HTR-8/SVneo (cell line): ENCODE measurements at places on chromosomes 12 and 14.

DNA sequence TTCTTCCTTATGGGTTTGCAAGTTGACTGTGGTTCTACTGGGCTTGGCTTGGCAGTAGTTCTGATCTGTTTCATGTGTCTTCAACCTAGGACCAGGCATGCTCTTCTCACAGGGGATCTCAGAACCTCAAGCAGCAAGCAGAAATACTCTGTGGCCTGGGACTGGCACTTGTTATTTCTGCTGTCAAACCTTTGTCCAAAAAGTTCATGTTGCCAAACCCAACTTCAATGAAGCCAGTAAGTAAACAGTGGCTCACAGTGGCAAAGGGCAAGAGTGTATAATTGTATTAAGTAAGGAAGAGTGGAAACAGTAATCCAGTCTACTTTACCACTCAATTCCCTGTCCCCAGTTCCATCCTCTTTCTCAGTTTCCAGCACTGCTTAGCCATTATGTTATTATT, 15.7 kb upstream of the HMGA2 start:
- no peak for DNase-seq

DNA sequence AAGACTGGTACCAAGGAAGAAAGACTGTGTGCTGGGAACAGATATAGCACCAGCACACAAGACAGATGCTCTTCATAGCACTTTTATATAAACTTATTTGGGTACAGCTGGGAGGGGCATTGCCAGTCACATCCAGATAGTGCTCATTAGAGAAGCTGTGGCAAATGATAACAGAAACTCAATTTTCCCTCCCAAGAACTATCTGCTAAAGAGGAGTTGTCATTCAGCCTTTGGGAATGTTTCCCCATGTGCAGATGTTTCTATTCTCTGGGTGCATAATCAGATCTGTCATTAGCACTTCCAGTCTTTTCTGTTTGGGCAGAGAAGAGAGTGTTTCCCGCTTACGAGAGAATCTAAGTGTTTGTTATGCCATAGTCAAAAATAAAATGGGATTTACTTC, 714.9 kb upstream of the MDGA2 start:
- no peak for DNase-seq

- DNase-seq = no peak
Measured at GRCh38 chr14:88089445-88089844, 84.5 kb downstream of the GPR65 start.

GRCh38 chr14:94584591-94585280, 3.5 kb downstream of the SERPINA5 start:
- DNase-seq = no peak

- DNase-seq = no peak
Measured at GRCh38 chr12:39467432-39467870, 24.5 kb upstream of the KIF21A start.

DNA sequence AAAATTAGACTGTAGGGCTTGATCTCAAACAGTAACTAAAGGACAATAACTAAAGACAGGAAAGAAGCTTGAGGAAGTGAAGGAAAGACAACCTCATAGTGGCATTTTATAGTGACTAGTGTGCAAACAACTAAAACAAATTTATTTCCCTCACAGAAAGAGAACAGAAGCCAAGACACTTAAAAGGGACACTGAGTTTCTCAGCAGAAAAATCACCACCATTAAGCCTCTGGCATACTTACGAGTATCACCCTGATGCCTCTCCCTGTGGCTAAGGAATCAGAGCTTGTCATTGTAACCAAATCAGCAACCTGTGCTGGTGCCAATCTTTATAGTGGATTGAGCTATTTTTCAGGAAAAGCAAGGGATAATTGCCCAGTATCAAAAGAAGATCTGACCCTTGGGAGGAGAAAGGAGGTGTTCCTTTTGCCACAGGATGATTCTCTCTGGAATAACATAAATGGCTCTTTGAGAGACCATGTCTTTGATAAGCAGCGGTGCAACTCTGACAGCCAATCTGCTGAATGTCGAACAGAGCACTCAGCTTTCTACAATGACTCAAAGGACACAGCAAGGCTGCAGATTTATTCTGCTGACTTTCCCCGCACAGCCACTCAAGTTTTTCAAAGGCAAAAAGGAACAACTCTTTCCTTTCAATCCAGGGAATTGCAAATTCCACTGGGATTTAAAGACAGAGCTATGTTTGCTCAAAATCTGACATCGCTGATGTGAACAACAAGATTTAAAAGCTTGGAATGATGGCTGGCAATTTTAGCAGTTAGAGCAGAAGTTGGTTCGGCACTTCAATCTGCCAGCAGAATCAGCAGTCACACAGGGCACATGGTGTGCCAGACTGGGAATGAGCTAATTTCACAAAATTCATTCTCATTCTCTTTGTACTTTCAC, 34.6 kb downstream of the ATF7 start:
- no peak for DNase-seq

DNA sequence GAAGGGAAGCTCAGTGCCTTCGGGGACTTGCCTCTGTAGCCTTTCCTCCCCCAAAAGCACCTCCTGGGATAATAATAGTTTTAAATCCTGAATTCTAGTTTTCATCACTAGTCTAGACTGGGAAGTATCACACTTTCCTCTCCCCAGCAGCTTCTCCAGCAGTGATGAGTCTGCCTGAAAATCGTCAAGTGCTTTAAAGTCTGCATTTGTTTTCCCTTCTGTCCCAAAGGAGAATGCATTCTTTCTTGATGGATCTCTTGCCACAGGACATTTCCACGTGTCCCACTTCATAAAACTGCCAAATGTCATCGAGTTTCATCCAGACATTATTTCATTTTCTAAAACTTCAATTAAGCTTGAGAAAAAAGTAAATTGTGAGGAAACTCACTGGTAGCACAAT, 15.0 kb downstream of the CSRP2 start:
- no peak for DNase-seq

DNA sequence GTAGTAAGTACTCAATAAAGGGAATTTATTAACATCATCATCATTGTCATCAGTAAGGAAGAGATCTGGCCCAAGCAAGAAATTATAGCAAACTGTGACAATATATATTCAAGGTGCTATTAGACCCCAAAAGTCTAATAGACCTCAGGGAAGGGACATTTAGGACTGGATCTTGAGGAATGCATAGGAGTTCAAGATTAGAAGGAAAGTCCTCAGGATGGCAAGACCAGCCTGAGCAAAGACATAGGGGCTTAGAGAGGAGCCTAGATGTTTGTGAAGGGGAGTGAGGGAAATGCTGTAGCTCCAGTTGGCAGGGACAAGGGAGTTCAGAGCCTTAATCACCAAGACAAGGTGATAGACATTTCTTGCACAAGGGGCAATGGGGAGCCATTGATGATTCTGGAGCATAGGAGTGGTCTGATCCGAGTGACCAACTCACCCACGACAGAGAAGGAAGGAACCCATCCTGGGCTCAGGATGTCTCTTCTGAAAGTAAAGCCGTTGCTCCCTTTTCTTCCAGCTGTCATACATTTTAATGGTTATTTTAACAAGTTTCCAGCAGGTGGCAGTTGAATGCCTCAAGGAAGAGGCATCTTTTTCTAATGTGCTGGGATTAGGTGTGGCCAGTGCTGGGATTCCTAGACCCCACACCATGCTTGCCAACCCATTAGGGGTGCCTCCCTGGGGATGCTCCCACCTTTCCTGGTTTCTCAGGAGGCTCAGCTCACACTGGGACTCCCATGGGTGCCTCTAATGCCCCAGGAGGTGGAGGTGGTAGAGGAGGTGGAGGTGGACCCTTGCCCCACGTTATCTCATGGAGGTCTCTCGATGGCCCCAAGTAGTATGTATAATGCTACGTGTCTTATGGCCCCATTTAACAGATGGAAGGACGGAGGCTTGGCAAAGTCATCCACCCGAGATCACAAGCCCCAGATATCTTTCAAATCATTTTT, 37.8 kb downstream of the PHETA1 start:
- peak; percentile 72 for DNase-seq

DNA sequence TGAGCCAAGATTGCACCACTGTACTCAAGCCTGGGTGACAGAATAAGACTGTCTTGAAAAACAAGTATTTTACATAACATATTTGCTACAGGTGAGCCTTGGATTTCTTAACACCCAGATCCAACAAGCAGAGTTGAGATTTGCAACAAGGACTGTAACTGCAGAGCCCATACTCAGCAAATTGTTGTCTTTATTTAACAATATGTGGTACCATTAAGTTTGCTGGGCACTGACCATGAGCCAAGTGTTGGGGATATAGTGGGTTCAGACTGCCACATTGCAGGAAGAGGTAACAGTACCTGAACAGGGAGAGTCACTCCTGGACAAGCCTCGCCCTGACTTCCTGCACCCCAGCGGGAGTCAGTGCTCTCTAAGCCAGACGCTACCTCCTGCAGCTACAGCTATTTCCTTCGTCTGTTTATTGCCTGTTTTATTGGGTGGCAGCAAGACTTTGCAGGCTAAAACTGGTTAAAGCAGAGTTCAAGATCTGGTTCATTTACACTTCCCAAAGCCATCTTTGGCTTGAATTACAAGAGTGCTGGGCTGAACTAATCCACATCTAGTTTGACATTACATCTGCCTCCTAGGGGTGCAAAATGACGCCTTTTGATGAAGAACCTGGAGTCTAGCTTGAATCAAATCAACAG, 12.5 kb downstream of the AHSA1 start:
- no peak for DNase-seq

DNA sequence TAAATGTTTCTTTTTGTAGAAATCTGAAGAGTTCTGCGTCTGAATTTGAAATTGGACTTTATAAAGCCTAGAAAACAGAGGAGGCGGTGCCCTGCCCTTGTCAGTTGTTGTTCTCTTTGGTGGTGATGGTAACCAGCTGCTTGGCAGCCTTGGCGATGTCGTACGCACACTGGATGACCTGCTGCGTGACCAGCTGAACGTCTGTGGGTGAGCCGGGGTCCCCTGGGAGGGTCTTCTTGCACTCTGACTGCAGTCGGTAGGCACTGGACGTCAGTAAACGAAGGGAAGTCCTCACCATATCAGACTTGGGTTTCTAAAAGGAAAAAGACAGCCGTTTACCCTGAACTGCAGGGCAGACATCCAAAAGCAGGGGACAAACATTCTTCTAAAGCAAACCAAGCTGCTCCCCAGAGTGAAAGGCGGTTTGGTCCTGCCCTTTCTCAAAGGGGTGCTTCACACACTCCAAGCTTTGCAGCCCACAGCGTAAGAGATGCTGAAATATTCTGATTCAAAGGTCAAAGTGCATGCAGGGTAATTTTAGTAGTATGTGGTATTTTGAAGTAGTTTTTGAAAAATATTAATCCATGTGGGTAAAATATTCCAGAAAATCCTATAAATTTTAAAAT, 32.9 kb downstream of the TCHP start:
- no peak for DNase-seq

- peak; percentile 64 for DNase-seq
Measured at GRCh38 chr12:58148405-58148804, 207.0 kb downstream of the ATP23 start.

DNA sequence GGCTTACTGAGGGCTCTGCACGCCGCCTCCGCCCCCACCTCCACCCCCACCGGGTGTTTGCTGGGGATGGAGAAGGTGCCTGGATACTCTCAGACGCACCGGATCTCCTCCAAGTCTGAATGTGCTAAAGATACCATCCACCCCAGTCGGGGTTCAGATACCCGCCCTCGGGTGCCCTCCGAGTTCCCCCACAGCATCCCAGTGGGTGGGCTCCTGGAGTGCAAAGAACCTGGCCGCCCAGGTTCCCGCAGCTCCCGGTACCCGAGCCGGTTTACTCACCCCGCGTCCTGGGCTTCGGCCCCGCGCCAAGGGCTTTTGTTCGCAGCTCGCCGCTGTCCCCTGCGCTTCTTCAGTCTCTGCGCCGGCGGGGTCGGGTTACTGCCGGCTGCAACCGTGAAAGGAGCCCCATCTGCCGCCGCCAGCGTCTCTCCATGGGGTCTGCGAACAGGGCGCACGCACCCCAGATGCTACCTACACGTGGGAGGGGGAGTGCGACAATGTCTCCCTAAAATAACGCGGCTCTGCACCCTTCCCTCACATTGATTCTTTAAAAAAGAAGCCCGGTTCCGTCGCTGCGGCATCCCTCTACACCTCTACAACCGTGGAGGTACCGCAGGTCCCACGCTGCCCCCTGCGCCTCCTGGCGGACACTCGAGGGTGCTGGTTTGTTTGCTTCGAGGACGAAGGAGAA, at the start of gene CCDC177:
TSS of gene CCDC177 (minus strand) at position 609 of the 691 bp plus-strand sequence. CDS start 1,249 bp downstream, outside the sequence.
- peak; percentile 95 for DNase-seq

DNA sequence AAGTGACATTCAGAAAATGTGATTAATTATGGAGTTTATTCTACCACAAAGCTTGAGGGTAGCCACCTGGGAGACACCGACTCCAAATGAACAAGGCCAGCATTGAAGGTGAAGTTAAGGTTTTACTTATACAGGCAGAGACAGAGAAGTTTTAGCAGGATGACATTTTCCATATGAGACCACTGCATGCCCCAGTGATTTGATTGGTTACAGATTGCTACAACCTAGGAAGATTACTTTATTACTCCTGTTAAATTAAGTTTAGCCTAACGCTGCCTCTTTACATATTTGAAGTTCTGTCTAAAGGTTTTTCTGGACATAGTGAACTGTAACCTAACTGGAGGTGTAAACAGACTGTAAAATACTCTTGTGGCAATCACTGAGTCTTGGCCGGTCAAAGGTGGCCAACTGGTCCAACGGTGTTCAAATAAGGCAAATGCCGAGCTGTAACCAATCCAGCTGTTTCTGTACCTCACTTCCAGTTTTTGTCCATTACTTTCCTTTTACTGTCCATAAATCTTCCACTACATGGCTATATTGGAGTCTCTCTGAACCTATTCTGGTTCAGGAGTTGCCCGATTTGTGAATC, 57.2 kb downstream of the RIN3 start:
- DNase-seq = no peak

DNA sequence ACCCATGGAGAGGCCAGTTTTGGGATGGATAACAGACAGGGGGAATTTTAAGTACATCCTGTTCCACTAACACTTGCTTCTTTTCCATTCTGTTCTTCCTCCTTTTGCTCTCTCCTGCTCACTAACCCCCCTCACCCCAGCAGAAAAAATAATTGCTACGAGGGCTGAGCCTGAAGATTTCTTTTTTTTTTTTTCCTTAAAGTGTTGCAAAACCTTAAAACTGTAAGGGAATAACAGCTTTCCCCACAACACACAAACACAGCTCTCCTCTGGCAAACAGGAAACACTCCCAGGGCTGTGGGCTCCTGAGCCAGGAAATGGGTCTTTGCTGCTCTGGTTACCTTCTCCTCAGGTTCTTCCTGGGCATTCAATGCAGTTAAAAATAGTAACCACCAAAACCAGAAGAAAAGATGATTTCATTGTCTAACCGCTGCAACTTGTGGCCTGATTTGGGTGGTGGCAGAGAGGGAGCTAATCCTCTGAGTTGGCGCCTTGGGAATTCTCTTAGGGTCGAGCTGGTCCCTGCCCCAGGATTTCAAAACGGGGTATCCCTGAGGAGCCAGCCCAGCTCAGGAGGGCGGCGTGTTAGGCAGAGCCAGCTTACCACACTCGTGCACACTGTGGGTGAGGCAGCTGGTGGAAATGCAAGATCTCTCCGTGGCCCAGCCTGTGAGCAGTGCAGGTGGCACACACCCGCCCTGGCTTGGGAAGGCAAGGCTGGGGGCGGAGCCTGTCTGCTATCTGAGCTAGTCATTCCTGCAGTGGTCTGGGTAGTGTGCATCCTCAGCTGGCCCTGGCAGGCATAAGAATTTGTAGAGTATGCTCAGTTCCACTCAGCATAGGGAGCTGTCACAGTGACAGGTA, 17.1 kb upstream of the EMP1 start:
- DNase-seq = peak; percentile 51

GRCh38 chr12:70094467-70094866, 148.8 kb upstream of the CNOT2 start:
- DNase-seq = no peak

GRCh38 chr12:58860056-58860787, 60.1 kb downstream of the LRIG3 start:
- no peak for DNase-seq

GRCh38 chr14:99394602-99395156, 86.0 kb downstream of the SETD3 start:
- DNase-seq = no peak
